Stimulated activated CD8-positive, alpha-beta memory T cell treated with anti-CD3 and anti-CD28 coated beads, Interleukin-7, amount 100 ng/mL, for 1 hour (primary cell): ENCODE measurements at places on chromosomes 16 and 17.
A peak's percentile ranks its signal among the peaks of the same experiment; 100 is the strongest.

GRCh38 chr16:79053577-79053976 lies 547.0 kb downstream of the MAF start:
- DNase-seq: no peak

GRCh38 chr17:39376434-39376833 lies 25.0 kb downstream of the FBXL20 start:
- no peak for DNase-seq

- DNase-seq: no peak
These were observed 221.3 kb downstream of the SNX29 start for GRCh38 chr16:12197812-12198211.

GRCh38 chr17:13503526-13503925 lies 98.2 kb downstream of the HS3ST3A1 start:
- DNase-seq: no peak

DNA sequence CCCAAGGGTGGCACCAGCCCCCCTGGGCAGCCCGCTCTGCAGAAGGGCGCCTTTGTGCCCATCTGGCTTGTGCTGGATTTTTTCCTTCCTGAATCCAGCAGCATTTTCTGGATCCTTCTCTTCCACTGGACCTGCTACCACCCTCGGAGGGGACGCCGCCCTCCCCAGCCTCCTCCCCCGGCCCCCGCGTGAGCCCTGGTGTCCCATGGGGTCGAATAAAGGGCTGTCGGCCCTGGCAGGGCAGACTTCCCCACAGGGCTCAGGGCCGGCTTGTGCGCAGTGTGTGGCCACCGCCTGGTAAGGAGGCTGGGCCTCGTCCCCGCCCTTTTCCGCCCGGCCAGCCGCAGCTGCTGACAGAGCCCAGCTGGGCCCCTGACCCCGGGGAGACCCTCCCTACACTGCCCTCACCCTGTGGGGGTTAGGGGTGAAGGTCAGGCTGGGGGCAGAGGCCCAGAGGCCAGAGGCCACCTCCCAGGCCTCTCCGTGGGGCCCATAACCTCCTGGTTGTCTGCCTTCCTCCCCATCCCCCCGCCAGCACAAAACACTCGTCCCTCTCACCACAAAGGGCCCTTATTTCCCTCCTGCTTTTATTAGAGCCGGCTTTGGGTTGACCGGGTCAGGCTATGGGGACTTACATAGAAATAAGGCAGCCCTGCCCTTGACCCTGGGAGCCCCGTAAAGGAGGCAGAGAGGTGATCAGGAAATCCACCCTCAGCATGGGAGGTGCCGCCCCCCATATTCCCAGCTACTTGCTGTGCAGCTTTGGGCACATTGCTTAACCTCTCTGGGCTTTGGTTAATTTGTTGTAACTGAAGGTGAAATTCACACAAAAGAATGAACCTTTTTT lies 179.3 kb upstream of the CIBAR2 start:
- no peak for DNase-seq

DNA sequence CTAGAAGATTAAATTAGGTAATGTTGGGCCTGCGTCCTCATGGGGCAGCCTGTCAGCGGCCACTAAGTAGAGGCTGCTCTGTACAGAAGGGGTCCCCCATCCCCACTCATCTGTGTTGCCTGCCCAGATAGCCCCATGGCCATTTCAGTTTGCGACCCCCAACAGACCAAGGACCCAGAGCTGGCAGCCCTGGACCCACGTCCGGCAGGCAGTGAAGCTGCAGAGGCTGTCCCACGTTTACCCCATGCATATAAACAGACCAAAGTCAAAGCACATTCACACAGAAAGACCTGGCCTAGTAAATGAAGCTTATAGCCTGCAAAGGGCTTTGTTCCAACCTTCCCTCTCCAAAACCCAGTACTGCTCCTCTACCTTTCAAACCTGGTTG lies 4.6 kb downstream of the PDF start:
- DNase-seq: no peak

DNA sequence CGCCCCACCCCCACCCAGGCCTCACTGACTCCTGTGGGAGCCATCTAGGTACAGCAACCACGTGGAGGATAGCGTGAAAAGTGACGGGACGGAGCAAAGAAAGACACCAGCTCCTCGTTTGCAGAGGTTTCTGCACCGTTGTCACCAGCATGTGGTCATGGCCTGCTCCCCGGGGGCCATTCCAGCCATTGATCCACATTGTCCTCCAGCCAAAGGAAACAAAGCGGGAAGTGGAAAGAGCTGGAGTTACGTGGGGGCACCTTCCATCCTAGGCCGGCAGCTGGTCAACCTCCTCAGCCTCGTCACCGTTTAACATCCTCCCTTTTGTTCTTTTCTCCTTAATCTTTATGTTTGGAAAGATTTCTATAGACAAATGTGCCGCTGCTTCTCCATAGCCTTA lies 153.7 kb downstream of the RPTOR start:
- DNase-seq: no peak

GRCh38 chr16:14249291-14250032 lies 178.3 kb downstream of the MRTFB start:
- DNase-seq: peak; percentile 17

- DNase-seq: no peak
These were observed 572.2 kb downstream of the CDH13 start for GRCh38 chr16:83198977-83199376.

GRCh38 chr16:29737713-29738112 lies 8.1 kb downstream of the C16orf54 start:
- DNase-seq: no peak
